ENCODE measurements at places on chromosomes 1 and 21.

DNA sequence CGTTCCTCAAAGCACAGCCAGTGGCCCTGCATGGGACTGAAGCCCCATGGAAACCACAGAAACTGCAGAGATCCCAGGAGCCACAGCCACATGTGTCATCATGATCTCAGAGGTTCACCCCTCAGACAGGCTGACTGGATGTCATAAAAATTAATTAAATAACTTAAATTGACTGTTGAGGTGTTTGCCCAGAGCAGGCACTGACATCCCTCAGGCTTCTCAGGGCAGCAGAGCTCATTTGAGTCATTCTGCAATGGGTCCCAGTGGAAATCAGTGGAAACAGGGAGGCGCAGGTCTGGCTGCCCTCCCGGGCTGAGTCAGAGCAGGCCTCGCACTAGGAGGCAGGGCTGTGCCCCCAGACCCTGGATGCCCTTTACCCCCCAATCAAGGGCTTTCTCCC, 135.1 kb downstream of the CDC7 start:
- no peaks in the 10 kb centered on the region for H3K27me3 ChIP-seq
- no peaks in the 10 kb centered on the region for H3K4me1 ChIP-seq
- no peak overlapping the region for H3K27ac ChIP-seq
- H3K4me3 ChIP-seq, result no peak overlapping the region

- peaks cover 11% of the 10 kb centered on the region for H3K4me1 ChIP-seq
- DNase-seq, result no peak
- H3K27ac ChIP-seq, result no peak overlapping the region
- H3K4me3 ChIP-seq, result no peak overlapping the region
Measured at GRCh38 chr1:99726818-99727217, 39.6 kb downstream of the FRRS1 start.

DNA sequence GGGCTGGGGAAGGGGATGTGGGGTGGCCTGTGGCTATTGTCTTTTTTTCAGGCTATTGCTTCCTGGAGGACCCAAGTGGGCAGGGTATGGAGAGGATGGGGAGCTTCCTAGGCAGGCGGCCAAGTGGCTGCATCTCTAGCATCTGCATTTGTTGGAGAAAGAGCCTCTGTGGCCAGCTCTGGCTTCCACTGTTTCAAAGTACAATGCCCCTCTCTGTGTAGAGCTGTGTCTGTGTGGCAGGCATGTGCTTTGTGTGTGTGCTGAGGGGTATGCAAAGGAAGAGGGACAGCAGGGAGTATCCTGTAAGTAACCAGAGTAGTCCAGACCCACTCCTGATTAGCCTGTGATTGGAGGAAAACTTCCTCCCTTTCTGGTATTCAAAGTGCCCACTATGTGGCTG, 40.6 kb downstream of the KCNA2 start:
- no peaks in the 10 kb centered on the region for H3K27me3 ChIP-seq
- H3K27ac ChIP-seq, result no peak overlapping the region
- peaks cover 5% of the 10 kb centered on the region for H3K4me1 ChIP-seq
- H3K4me3 ChIP-seq, result no peak overlapping the region
- DNase-seq, result no peak

DNA sequence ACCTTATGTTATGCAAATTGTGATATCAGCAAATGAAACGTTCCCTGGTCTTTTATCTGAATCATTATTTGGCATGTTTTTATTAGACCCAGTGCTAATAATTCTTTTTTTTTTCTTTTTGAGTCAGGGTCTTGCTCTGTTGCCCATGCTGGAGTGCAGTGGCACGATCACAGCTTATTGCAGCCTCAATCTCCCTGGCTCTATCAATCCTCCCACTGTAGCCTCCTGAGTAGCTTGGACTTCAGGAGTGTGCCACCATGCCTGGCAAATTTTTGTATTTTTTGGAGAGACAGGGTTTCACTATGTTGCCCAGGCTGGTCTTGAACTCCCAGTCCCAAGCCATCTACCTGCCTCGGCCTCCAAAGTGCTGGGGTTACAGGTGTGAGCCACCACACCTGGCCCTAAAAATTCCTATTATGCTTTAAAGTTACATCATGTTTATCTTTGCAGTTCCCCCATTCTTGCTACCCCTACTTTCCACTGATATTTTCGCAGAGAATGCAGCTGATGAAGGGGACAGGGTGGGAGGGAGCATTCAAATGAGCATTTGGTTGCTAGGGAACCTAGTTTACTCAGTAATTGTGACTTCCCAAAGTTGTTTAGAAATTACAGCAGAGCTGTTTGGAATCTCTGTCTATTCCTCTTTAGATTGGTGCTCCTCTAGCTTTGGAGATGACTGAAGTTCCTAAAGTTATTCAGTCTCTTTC, 18.4 kb downstream of the C1orf21 start:
- H3K27me3 ChIP-seq, result no peaks in the 10 kb centered on the region
- H3K4me1 ChIP-seq, result peaks cover 25% of the 10 kb centered on the region
- H3K36me3 ChIP-seq, result no peaks in the 10 kb centered on the region
- no peak overlapping the region for H3K27ac ChIP-seq
- DNase-seq, result no peak

GRCh38 chr1:103516693-103517092, 8.8 kb upstream of the RNPC3 start:
- no peaks in the 10 kb centered on the region for H3K4me1 ChIP-seq
- H3K27ac ChIP-seq, result no peak overlapping the region
- H3K27me3 ChIP-seq, result no peaks in the 10 kb centered on the region
- DNase-seq, result no peak

GRCh38 chr1:202376247-202376646, 27.7 kb downstream of the PPP1R12B start:
- no peak overlapping the region for H3K27ac ChIP-seq
- no peaks in the 10 kb centered on the region for H3K36me3 ChIP-seq
- DNase-seq, result no peak

DNA sequence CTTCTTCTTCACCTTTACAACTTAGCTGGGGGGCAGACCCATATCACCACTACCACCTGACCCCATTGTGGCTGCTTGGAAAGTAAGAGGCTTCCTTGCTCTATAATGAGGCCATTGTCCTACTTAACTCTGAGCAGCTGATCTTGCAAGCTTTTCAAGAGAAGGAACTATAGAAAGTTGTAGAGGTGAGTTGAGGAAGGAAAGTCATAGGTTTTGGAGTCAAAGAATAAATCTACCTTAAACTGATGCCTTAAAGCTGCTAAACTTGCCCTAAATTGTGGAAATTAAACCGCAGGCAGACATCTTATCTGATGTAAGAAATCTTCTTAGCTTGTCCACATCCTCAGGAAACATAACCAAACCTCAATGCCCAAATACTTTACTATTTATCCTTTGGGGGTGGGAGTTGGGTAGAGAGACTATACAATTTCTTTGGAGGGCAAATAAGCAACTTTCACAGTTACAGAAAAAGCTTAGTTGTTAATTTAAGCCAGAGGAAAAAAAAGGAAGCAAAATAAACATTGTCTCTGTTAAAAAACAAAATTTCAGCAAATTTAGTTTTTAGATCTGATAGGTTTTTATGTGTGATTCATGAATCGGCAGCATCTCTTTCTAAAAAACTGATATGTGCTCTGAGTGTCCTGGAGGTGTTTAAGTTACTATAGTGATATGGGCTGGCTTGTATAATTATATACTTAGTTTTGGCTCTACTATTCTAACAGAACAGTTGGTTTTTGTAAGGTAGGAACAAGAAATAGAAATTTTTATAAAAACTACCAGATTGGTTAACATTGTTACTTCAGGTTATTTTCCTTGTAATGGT, 4.7 kb downstream of the IL23R start:
- DNase-seq, result no peak
- H3K36me3 ChIP-seq, result no peaks in the 10 kb centered on the region
- H3K4me3 ChIP-seq, result no peak overlapping the region
- no peaks in the 10 kb centered on the region for H3K4me1 ChIP-seq
- H3K27me3 ChIP-seq, result no peaks in the 10 kb centered on the region

DNA sequence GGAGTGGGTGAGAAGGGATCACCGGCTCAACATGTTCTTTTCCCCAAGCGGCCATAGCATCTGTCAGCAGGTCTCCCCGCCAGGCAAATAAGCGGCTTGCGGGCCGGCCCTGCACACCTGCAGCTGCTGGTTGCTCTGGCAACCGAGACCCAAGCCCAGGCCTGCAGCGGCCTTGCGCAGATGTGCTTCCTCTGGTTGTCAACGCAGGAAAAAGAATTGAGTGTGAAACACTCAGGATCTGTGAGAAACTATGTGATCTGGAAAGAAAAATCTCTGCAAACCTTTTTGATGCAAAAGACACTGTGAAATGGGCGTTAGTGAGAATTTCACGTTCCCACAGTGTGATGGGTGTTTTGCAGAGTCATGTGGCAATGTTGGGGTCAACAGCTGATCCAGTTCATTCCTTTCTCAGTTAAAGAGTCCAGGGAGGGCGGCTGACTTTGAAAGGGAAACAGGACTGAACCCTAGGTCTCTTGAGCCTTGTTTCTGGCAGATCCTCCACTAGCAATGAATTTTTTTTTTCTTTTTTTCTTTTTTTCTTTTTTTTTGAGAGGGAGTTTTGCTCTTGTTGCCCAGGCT, 28.4 kb downstream of the TOMM20 start:
- no peak overlapping the region for H3K4me3 ChIP-seq
- no peaks in the 10 kb centered on the region for H3K27me3 ChIP-seq
- no peak overlapping the region for H3K27ac ChIP-seq

DNA sequence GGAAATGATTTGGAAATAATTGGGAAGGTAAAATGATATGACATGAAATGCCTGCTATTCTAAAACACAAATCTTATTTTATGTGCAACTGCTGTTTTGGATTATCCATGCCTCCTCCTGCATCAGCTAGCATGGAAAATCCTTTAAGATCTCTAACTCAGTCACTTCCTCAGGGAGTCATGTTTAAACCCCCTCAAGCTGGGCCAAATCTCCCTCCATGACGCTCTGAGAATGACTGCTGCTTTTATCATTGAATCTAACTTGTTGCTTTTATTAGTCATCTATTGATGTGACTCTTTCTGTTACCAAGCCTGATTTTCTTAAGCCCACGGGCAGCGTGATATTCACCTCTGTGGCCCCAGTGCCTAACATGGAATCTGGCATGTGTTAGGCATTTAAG, 324.8 kb downstream of the DISC1 start:
- H3K4me1 ChIP-seq, result peaks cover 2% of the 10 kb centered on the region
- DNase-seq, result no peak
- no peak overlapping the region for H3K4me3 ChIP-seq
- no peaks in the 10 kb centered on the region for H3K27me3 ChIP-seq
- no peaks in the 10 kb centered on the region for H3K36me3 ChIP-seq

GRCh38 chr1:162139211-162139610, 69.7 kb downstream of the NOS1AP start:
- H3K4me1 ChIP-seq, result peaks cover 23% of the 10 kb centered on the region
- no peak overlapping the region for H3K27ac ChIP-seq
- H3K36me3 ChIP-seq, result no peaks in the 10 kb centered on the region
- DNase-seq, result no peak

All from neuronal stem cell (in vitro differentiated cells).